ENCODE measurements at places on chromosomes 1 and 21.

DNA sequence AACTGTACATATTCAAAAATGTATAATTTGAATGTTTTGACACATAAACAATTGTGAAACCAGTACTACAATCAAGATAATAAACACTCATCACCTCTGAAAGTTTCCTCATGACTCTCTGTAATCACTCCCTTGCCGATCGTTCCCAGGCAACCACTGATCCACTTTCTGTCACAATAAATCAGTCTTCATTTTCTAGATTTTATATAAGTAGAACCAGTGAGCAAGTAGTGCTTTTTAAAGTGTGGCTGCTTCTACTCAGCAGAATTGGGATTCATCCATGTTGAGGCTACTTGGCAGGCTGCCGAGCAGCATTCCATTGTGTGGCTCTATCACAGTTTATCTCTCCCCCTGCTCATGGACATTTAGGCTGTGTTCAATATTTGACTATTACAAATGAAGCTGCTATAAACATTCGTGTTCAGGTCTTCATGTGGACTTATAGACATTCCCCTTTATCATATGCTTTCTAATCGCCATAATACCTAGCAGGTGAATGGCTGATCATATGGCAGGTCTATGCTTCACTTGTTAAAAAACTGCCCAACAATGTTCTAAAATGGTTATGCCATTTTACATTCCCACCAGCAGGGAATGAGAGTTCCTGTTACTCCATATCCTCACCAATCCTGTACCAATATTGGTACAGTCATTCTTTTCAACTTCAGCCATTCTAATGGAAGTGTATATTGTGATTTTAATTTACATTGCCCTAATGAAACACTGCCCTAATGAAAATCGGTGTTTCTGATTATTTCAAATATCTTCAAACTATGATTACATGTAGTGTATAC lies 20.5 kb downstream of the TEX38 start:
- DNase-seq: no peak

GRCh38 chr1:213399695-213400094 lies 348.7 kb downstream of the RPS6KC1 start:
- DNase-seq: no peak

DNA sequence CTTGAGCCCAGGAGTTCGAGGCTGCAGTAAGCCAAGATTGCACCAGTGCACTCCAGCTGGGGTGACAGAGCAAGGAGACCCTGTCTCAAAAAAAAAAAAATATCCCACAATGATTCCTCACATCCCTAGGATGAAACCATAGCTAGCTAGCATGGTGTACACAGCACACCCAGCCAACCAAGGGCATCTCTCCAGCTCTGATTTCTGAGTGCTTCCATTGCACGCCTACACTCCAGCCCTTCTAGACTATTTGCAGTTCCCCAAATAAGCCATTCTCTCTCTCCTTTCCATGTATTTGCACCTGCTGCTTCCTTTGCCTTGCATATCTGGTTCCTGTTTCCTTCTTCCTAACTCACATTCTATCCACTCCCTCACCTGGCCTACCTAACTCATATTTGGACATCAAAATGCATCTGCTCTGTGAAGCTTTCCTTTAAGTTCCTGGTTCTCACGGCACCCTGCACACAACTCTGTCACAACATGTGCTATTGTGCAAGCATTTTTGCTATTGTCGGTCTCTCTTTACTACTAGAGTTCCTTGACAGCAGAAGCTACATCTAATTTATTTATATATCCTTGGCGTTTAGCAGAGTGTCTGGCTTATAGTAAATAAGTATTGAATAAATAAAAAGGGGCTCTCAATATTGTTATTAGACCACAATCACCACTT lies 2.4 kb upstream of the ELAPOR1 start:
- DNase-seq: no peak

DNA sequence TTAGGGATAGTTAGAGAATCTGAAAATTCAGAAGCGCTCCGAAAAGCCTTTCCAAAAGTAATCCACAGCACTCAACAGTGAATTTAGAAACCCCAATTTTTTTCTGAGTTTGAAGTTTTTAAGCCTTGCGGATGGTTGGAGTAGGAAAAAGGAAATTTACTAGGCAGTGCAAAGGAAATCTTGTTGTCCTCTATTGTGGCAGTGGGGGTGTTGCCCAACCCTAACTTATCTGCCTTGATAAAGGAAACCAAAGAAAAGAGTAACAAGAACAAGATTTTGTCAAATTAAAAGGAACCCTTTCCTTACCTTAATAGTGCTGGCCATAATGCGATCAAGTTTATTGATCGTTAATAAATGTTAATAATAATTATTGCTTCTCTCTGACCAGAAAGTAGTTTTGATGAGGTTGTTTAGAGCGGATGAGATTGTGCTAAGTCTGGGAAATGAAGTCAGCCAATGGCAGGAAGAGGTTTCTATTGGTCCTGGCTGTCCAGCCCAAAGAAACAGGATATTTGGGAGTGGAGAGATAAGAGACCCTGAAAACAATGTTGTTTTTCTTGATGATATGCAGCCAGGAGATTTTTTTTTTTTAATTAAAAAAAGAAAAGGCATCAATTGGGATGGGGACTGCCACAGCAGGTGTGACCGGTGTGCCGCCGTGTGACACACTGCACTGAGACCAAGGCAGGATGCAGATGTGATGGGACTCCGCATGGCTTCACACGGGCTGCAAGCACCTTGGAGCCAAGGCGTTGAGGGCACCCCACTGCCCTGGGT lies at the start of gene ERG:
TSS of gene ERG (minus strand) at position 421 of the 777 bp plus-strand sequence. CDS start at position 324, 97 bp downstream.
- DNase-seq: no peak

GRCh38 chr1:35569936-35570335 lies 3.2 kb upstream of the TFAP2E start:
- no peak for DNase-seq

GRCh38 chr1:109598156-109598555 lies 21.3 kb downstream of the GNAT2 start:
- no peak for DNase-seq

DNA sequence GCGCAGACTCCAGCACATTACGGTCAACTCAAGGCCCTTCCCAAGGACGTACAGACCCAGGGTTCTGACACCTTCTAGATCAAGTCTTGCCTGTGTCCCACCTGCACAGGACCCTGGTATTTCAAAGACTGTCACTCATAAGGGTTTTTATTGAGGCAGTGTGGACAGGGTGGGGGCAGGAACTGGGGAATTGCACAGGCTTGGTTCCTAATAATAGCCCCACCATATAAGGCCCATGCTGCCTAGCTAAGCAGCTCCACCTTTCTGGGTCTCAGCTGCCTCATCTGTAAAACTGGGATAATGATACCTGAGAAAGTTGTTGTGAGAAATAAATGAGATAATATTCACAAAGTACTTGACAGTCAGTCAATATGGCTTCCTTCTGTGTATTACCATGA lies 55.3 kb upstream of the PUM1 start:
- DNase-seq: no peak

GRCh38 chr1:47709872-47710231 lies 272.0 kb downstream of the FOXD2 start:
- no peak for DNase-seq

DNA sequence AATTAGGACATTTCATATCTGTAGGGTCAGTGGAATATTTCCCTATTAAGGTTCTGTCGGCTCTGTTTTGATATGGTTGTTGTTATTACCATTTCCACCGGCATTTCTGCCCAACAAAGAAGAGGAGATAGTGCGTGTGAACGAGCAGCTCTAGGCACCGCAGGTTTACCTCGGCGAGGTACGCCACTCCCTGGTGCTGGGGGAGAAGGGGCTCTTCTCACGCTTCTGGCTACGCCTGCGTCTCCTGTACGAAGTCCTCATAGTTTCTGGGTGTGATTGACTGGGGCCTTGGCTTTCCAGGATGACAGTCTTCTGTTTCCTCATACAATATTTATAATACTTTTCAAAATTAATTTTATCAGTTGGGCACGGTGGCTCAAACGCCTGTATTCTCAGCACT lies 54.4 kb upstream of the DIP2A start:
- no peak for DNase-seq

- no peak for DNase-seq
These were observed 31.3 kb downstream of the SLC30A1 start for GRCh38 chr1:211547710-211548109.

DNA sequence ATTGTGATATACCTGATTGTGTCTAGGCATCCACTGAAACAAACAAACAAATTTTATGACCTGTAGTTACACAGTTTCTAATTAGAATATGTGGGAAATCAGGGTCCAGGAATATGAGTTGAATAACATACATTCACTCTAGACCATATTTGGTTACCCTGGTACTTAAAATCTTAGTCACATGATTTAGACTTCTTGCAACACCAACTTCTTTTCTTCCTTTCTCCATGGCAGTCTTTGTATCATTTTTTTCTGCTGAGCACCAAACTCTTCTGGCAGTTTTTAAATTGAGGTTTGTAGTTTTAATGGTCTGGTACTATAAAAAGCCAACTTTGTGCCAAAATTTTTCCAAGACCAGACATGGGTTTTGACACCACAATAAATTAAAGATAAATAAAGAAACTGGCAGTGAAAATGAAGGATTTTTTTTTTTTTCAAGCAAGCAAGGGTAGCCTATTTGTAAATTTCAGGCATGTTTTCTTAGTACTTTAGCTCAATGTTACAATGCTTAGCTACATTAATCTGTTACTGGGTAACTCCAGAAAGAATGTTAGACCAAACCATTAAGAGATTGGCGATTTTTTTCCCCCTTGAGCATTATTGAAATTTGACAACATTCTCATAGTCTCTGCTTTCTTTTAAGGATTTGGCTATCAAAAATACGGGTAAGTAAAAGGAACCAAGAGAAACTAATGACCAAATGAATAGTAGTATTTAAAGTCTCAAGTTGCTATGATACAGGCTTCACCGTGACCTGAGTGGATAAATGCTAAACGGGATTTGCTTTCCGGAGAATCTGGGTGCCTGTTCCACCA lies 108.5 kb downstream of the NFIA start:
- DNase-seq: no peak

- no peak for DNase-seq
These were observed 730.7 kb upstream of the ZP4 start for GRCh38 chr1:238621405-238621804.

DNA sequence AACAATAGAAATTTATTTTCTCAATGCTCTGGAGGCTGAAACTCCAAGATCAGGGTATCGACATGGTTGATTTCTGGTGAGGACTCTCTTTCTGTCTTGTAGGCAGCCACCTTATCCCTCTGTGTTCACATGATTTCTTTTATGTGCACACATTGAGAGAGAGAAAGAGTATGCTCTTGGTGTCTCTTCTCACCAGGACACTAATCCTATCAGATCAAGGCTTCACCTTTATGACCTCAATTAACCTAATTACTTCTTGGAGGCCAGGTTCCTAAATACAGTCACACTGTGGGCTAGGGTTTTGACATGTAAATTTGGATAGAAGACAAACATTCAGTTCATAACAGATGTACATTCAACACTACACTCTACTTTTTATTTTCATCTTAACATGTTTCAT lies 1094.2 kb upstream of the ADGRL2 start:
- no peak for DNase-seq

GRCh38 chr1:98306517-98307089 lies 354.9 kb upstream of the SNX7 start:
- DNase-seq: no peak

GRCh38 chr1:163872067-163872466 lies 550.3 kb downstream of the NUF2 start:
- DNase-seq: no peak

GRCh38 chr1:16978567-16979474 lies 1.6 kb downstream of the MFAP2 start:
- no peak for DNase-seq

DNA sequence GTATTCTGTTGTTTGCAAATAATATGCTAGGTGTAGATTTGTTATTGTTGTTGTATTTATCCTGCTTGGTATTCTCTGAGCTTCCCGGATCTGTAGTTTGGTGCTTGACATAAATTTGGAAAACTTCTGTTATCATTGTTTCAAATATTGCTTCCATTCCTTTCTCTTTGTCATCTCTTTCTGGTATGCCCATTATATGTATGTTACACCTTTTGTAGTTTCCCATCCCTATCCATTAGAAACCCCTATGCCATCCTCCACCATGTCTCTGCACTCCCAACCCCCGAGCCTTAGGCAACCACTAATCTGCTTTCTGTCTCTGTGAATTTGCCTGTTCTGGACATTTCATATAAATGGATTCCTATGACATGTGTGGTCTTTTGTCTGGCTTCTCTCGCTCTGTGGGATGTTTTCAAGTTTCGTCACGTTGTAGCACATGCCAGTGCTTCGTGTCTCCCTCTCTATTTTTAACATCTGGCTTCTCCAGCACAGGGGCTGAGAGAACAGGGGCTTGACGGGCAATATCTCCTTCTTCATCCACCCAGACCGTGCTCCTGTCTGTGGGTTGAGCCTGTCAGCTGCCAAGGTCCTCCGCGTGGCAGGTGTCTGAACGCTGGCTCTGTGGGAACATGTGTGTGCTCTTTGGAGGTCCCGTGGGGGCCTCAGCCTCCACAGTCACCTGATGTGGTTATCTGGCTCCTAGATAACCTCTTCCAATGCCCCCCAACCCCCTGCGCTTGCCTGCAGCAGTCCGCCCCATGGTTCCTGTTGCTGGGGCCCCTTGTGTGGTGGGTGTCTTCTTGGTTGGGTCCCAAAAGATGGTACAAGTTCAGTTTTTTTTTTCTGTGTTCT lies 32.8 kb upstream of the MAN1C1 start:
- DNase-seq: no peak

- DNase-seq: no peak
These were observed 355.6 kb downstream of the USP25 start for GRCh38 chr21:16085421-16085820.

GRCh38 chr1:40708750-40709099 lies 17.2 kb downstream of the NFYC start:
- DNase-seq: no peak

GRCh38 chr1:154847891-154848290 lies 22.2 kb downstream of the KCNN3 start:
- no peak for DNase-seq

DNA sequence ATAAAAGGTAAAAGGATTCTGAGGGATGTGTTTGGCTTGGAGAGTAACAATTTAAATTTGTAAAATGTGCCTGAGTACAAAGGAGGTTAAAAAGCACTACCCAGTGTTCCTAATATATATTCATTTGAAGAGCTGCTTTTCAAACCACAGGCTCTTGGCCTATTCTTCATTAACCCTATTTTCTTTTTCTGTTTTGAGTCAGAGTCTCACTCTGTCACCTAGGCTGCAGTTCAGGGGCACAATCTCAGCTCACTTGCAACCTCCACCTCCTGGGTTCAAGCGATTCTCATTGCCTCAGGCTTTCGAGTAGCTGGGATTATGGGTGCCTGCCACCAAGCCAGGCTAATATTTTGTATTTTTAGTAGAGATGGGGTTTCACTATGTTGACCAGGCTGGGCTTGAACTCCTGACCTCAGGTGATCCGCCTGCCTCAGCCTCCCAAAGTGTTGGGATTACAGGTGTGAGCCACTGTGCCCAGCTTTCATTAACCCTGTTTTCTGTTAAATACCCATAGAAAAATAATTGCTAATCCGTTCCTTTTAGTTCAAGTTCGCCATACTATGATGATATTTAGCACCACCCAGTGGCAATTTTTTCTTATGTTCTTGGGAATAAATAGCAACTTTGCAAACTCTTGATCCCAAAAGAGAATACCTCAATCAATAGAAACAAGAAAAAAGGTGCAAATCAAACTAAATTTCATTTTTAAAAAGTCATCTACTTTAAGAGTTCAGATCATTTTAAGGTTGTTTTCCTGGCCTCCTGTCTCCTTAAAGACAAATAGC lies 30.5 kb downstream of the ZBTB8OS start:
- DNase-seq: no peak
